Skeletal muscle cell (primary cell): ENCODE measurements at places on chromosomes 2 and 18.

DNA sequence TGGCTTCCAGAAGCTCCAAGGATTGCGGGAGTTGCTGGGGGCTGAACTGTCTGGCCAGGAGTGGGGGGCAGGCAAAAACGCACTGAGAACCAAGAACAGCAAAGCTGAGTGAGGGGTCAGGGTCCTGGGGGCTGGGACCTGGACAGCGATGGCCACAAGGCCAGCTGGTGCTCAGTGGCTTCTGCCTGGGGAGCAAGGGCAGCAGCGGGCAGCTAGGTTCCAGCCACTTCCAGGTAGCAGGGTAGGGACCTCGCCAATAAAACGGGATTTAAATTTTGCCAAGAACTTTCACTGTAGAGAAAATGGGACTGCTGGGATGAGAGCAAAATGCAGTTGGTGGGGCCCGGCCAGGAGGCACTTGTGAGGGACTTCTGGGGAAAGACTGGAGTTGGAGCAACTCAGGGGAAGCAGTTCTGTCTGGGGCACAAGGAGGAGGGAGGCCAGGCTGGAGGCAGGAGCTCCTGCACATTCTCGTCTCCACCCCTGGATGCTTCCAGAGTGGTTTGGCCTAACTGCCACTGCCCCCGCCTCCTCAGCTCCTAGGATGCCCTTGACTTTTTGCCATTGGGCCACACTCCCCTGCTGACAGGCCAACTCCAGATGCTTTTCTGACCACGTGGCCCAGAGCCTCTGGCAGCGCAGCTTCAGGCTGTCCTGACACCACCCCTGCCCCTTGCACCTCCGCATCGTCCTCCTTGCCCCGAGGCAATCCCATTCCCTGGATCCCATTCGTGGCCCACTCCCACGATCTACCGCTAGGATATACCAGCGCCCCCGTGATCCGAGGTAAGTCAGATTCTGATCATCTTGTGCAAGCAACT lies 5.5 kb upstream of the CCDC74A start:
- DNase-seq = no peak

DNA sequence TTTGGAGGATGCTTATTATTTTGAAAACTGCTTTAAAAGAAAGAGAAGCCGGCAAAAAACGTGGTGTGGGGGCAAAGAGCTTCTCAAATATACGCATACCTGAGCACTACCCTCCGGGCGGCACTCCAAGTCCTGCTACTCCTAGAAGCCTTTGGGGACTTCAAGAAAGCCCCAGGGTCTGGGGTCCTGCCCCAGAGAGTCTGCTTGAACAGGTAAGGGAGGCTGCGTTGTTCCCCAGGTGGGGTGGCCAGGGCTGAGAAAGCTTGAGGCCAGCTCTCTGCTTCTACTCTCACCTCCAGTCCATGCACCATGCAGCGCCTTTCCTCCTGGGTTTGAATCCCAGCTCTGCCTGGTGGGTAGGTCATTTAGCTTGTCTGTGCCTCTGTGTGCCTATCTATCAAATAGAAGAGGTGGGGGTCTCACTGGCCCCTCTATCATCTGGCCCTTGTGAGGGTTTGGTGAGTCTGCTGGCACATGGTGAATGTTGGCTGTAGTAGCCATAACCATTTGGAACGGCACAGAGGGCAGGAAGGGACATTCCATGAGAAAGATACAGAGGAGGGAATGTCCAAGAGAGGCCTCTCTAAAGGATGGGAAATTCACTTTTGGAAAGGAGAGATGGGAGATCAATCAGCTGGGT lies 19.5 kb downstream of the MALL start:
- no peak for DNase-seq

- DNase-seq = no peak
Observed at GRCh38 chr2:239323447-239323846, 77.4 kb downstream of the HDAC4 start.

GRCh38 chr18:13791181-13791580 lies 32.8 kb upstream of the MC5R start:
- no peak for DNase-seq

DNA sequence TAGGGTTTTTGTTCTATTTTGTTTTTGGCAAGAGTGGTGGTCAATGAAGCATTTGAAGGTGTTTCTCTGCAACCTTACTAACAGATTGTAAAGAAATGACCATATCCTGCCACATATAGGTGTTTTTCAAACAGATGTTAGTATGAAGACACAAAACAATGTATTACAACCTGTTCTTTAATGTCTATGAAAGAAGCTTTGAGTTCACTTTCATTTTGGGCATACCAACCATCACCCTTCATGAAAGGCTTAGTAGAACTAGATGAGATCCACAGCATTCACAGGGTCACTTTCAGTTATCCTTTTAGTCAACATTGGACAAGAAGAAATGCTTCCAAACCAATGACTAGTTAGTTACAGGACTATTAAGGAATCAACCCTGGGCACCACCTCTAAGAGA lies 95.1 kb downstream of the EHBP1 start:
- no peak for DNase-seq

DNA sequence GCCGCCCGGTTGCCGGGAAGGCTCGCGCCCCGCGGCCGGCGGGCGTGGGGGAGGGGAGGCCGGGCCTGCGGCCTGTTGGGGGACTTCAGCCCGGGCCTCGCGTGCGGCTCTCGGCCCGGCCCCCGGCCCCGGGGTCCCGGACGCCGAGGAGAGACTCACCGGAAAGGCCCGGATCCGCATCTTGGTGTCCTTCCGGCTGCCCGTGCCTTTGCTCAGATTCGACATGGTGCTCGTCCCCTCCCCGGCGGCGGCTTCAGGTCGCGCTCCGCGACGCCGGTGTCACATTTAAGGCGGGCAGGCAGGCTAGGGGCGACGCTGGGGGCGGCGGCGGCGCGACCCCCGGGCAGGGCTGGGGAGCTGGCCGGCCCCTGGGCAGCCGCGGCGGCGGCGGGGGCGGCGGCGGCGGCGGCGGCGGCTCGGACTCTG lies 365 bp downstream of the CUL3 start:
- no peak for DNase-seq
